ENCODE measurements at places on chromosomes 13 and 19.

DNA sequence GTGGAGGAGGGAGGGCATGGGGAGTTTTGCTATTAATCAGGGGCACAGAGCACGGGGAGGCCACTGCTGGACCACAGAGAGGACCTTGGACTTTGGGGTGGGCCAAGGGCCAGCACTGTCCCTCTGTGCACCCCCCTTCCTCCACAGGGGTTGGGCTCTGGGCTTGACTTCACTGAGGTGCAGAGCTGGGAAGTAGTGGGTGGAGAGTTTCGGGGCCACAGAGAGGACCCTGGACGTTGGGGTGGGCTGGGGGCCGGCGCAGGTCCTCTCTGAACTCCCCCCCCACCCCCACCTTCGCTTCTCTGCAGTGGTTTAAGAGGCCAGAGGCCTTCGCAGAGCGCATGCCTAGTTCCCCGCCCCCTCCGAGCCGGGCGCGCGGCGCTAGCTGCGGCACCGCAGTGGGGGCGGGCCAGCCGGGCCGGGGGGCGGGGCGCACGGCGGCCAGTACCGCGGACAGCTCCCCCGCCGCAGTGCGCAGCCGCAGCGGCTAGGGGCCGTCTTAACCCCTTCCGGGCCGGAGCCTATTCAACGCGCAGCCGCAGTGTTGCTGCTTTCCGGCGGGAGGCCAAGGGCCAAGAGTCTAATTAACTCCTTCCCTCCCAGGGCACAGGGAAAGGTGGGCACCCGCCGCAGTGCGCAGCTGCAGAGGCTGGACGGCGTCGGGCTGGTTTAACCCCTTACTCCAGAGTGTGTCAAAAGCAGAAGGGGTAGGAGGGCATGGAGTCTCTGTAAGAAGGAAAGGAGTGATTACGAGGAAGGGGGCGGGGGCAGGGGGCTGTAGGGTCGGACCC is 3.7 kb downstream of the KCNC3 start:
- DNase-seq, result no peak

- DNase-seq, result no peak
Measured at GRCh38 chr19:58563034-58563573, 4.7 kb upstream of the UBE2M start.

- no peak for DNase-seq
Measured at GRCh38 chr19:23823952-23824389, 65.3 kb upstream of the ZNF681 start.

DNA sequence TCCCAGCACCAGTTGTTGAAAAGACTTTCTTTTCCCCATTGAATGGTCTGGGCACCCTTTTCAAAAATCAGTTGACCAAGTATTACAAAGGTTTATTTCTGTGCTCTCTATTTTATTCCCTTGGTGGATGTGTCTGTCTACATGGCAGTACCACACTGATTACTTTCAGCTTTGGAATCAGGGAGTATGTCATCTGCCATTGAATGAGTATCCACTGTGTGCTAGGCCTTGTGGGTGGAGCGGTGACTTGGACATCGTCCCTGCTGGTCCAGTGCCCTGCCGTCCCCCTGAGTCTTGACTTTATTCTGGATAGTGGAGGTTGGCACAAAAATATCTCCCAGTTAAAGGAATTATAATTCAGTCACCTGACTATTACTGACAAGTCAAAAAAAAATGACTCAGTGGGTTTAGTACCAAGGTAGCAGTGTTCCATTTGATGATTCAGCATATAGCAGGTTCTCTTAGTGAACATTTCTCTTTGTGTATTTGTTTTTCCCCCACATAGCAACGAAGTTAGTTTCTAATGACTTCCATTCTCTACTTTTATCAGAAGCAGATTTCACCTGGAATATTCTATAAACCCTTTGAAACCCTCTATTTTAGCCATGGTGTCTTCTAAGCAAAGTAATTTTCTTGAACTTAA is 3.9 kb downstream of the UPF3A start:
- no peak for DNase-seq

GRCh38 chr13:58190577-58190976 is 559.0 kb downstream of the PCDH17 start:
- no peak for DNase-seq

DNA sequence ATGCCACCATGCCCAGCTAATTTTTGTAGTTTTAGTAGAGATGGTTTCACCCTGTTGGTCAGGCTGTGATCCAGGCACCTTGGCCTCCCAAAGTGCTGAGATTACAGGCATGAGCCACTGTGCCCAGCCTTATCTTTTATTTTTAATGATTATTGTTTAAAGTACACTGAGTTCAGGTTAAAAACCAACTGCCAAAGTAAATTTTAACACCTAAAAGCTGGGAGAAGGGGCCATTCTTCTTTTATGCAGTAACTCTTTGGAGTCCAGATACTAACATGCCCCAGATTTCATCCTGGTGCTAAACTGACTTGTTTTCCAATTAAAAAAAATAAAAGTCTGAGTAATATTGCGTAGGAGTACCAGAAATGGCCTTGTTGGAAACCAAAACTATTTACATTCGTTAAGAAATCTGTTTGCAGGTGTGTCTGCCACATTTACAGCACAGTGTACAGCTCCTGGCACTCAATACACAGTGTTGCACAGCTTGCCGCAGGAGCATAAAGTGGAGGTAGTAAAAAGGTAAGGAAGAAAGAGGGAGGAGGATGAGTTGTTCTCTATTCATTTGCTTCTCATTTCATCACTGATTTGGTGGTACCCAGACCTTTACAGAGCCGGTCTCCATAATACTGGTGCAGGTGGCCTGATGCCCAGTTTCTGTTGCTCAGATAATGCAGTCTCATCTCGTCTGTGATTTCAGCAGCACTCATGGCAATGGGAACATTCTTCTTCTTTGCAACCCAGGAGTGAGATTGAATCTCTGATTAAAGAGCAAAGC is 108.9 kb downstream of the PCCA start:
- no peak for DNase-seq

- no peak for DNase-seq
Measured at GRCh38 chr13:101726681-101727080, 274.2 kb downstream of the ITGBL1 start.

DNA sequence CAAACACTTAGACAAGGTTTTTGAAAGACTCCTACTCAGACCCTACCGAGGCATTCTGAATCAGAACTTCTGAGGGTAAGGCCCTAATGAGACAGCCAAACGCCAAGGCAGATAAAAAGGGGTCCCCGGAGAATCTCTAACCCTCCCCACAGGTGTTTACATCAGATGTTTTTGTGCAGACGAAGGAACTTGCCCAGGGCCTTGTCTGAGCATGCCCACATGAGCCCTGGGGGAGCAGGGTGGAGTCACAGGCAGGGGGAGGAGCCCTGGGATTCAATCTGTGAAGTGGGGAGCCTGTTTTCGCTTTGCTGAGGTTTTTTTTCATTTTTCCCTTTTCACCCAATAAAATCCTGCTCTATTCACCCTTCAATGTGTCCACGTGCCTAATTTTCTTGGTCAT is 61.6 kb upstream of the MED4 start:
- DNase-seq, result no peak

GRCh38 chr13:28716511-28716910 is 2.3 kb downstream of the SLC46A3 start:
- DNase-seq, result peak; percentile 26

DNA sequence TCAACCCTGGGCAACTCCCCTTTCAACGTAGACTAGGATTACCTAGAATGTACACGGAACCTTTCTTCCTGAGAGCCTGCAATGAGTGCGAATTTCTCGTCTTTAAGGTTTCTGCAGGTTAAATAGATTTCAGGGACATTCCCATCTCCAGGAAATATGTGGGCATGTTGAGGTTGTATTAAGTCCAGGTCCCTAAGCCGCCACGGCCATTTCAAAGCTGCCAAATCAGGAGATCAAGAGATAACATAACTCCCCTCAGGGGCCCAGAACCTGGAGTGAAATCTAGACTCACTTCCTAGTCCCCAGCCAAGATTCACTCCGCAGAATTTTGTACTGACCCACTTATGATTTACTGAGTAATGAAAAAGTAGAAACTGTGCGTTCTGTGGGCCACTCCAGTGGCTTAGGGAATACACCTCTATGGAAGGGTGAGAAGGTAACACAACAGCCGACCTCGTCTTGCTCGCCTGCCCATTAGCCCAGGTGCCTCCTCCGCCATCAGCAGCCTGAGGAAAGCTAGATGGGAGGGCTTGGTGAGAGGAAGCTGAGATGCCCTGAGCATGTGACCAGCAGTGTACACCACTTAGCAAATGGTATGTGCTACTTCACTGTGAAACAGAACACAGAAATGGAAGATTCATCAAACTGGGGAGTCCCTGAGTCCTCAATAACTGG is 98.5 kb upstream of the SOX1 start:
- no peak for DNase-seq

DNA sequence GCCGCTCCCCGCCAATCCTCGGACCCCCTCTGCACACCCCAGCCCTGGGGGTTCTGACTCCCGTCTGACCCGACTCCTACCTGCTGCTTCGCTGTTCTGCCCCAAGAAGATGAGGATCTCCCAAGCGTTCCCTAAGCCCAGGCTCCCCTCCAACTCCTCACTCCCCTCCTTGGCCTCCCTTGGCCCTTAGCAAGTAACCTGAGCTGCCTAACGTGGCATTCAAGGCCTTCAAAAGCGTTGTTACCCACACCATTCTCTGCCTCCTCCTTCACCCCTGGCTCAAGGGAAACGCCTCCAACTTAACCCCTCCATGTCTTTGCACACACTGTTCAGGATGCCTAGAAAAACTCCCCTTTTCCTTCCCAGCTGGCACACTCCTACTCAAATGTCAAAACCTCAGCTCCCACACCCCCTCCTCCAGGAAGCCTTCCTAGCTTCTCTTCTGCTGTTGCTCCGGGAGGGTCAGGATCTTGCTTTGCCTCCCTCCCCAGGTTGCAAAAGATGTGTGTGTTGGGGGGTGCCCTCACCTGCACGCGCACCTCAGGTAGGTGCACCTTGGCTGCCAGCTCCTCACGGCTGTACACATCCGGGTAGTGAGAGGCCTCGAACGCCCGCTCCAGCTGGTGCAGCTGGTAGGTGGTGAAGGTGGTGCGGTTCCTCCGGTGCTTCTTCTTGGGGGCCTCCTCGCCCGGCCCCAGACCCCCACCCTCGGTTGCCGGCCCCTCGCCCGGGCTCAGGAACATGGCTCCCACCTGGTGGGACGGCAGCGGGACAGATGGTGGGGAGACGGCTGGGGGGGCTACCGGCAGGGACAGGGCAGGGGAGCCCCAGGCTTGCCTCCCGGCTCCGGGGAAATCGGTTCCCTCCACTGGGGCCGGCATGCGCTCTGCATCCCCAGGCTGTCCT is 775 bp downstream of the RAX2 start:
- DNase-seq, result no peak

DNA sequence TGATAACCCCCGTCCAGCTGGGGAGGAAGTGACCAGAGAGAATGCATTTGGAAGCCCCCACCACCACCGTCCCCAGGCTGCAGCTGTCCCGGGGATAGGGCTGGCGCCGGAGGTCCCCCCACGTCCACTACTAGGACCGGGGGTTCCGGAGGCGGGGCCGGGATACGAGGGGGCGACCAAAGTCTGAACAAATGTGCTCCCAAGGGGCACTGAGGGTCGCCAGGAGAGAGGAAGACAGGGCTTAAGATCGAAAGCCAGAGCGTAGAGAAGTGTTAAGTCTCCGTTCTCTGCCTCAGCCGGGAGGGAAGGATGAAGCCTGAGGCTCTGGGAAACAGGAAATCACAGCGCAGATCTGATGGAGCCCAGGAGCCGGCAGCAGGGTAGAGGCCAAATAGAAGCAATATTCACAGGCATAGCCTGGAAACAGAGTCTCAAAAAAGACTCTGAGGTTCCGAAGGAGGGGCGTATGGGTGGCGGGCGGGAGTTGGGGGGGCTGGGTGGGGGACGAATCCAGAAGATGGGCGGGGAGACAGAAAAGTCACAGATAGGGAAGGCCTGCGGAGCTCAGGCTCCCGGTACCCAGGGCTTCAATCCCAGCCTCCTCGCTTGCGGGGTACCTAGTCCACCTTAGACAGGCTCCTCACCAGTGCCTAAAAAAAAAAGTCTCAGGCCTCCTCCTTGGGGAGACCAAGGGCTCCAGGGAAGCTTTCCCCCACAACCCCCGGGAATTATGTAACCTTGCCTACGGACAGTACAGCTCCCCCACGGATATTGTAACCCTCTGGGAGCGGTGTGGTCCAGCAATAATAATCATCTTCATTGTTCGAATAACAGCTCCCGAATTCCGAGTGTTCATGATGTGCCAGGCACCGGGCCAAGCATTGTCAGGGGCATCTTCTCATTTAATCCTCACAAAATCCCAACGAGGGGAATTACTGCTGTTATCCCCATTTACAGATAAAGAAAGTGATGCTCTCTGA is 1.1 kb upstream of the ERF start:
- no peak for DNase-seq

DNA sequence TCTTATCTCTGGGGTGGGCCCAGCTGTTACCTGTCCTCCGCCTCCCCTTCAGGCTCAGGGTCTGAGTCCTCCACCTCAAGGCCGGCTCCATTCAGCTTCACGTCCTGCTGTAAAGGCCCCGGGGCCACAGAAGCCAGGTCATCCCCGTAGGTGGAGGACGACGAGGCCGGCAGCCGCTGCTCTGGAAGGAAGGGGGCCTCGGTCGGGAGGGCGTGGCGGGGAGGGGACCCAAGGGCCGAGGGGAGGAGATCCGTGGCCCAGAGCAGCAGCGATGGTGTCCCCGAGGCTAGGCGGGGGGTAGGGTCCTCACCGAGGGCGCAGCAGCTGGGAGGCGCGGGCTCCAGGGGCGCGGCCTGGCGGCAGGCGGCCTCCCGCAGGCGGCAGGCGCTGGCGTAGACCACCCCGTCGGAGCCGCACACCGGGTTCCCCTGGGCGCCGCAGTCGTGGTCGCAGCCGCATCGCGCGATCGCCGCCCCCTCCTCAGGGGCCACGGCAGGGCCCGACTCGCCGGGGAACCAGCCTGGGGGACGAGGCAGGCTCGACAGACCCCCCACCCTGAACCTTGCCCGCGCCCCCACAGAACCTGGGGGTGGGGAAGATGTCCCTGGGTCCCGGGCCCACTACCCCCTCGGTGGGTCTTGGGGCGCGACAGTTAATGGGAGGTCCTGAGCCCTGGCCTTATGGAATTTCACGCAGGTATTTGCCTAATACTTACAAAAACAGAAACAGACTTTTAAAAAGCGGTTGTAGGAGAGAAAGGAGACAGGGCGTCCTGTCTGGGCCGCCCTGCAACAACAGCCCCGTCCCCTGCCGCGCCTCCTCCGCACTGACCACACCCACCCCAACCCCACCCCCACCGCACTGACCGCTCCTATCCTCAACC is 7.6 kb downstream of the F2RL3 start:
- no peak for DNase-seq

- no peak for DNase-seq
Measured at GRCh38 chr19:30590596-30591229, 218.5 kb downstream of the ZNF536 start.

GRCh38 chr13:103004661-103005345 is 61.4 kb downstream of the SLC10A2 start:
- DNase-seq, result no peak

Data from fibroblast of skin of left biceps (primary cell).